Activated naive CD4-positive, alpha-beta T cell treated with anti-CD3 and anti-CD28 coated beads, Interleukin-2, amount 10 ng/mL, durations not matched to agents 7 days and 5 days (primary cell): ENCODE measurements at places on chromosomes 2 and 18.

GRCh38 chr18:66105016-66105415 lies 354.2 kb downstream of the CDH7 start:
- DNase-seq, result no peak

DNA sequence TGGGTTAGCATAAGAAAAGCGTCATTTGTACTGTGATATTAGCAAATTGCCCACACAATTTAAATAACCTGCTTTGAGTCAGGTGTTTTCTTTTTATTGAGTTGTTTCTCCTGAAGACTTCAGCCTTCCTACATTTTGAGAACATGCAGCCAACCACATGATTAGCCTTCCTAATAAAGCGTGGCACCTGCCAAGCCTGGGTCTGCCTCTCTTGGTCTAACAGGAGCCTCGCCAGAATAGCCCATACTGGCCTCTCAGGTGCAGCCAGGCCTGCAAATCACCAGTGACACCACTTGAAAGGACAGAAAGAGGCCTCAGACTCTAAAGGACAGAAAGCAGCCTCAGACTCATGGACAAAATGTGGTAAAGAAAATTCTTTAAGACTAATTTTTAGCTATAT lies 653.8 kb downstream of the BCL11A start:
- no peak for DNase-seq

DNA sequence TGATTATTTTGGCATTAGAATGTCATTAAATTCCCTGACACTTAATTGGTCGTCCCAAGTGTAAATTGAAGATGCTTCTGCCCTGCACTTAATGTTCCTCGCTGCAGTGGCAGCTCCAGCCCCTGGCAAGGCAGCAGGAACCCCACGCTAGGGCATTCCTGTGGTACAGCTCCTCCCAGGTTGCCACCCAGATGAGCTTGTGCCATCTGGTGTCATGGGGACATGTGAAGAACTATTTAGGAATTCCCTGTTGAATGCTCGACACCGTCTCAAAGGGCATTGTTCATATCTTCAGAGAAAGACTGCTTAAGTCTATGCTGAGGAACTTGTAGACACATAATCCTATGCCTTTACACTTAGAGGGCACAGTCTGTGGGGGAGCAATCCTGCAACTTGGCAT lies 38.9 kb downstream of the BCL2L11 start:
- no peak for DNase-seq

GRCh38 chr2:147663153-147663961 lies 181.5 kb upstream of the ACVR2A start:
- DNase-seq, result peak; percentile 23

DNA sequence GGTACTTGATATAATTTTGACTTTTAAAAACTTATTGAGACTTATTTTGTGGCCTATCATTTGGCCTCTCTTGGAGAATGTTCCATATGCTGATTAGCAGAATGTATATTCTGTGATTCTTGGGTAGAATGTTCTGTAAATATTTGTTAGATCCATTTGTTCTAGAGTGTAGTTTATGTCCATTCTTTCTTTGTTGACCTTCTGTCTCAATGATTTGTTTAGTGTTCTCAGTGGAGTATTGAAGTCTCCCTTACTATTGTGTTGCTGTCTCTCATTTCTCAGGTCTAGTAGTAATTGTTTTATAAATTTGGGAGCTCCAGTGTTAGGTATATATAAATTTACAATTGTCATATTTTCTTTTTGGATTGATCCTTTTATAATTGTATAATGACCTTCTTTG lies 349.6 kb upstream of the CWC22 start:
- DNase-seq, result no peak
